ENCODE measurements at places on chromosomes 1 and 21.

- DNase-seq: no peak
Measured at GRCh38 chr1:7421471-7422075, 349.5 kb upstream of the VAMP3 start.

- no peak for DNase-seq
Measured at GRCh38 chr1:8122160-8122476, 96.0 kb upstream of the ERRFI1 start.

GRCh38 chr1:59410457-59410856 is 113.6 kb downstream of the FGGY start:
- DNase-seq: no peak

GRCh38 chr1:238491265-238491664 is 600.5 kb upstream of the ZP4 start:
- DNase-seq: no peak

GRCh38 chr1:65939636-65940035 is 146.9 kb downstream of the PDE4B start:
- no peak for DNase-seq

DNA sequence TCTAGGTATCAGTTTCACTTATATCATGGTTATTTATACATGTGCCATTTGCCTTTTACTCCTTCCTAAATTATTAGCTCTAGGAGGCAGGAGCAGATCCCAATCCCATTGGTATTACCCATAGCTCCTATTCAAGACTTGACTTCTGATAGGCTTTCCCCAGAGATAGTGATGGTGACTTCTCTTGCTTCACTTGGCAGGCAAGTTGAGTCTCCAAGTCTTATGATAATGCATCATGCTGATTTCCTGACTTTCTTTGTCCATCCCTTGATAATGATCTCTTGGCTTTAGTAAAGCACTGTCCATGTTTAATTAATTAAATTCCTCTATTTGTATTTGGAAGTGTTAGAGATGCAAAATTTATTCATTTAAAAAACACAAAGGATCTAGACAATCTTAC is 253.5 kb upstream of the ADAMTS5 start:
- no peak for DNase-seq

DNA sequence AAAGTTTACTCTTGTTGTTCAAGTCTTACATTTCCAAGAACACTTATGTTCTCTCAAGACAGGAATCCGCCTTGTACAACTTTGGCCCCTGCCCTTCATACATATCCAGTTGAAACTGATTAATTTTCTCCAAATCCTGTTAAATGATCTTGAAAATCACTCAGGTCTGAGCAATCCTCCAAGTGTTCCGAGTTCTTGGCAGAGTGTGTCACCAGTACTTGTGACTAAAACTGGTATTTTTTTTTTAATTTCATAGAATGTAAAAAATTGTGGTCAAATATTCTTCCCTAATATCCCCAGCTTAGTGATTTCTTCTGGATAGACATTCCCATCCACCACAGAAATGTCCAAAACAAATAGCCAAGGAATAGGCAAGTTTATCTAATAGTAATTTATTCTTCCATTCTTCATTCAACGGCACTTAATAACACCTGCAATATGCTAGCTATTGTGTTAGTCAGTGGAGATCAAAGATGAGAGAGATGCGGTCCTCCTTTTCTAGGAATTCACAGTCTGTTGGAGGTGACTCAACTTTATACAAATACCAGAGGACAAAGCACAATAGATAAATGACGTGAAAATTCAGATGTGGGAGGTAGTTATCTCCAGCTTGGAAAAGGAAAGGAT is 71.4 kb downstream of the DIRAS3 start:
- no peak for DNase-seq

DNA sequence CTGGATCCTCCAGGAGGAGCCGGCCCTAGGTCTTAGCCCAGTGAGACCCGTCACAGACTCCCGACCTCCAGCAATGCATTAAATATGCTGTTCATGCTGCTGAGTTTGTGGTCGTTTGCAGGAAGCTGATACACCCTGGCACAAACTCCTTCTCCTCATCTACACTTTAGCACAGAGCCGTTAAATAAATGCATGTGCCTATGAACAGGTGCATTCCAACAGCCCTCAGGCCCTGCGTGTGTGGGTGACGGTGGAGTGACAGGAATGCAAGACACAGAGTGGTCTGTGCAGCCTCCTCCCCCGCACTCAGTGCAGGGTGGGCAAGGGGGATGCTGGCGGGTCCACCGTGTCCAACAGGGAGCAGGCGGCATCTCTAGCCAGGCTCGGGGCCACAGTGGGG is 106.6 kb upstream of the TMPRSS2 start:
- no peak for DNase-seq
